Fibroblast of the aortic adventitia (primary cell): ENCODE measurements at places on chromosomes 12 and 14. TPM values are rescaled to one million over a fixed set of nuclear protein-coding genes. Genes with fewer than 3 reads are reported as not detected.

Gene DENND5B
- 6.8 and 19.2 TPM in 2 replicates for total RNA-seq

Gene C14orf132
- 25.5 and 32.6 TPM in 2 replicates for total RNA-seq

Gene CIROP
- total RNA-seq: 1.8 TPM in 1 of 2 replicates, not detected in the other

Gene OAS2
- 2.0 and 3.7 TPM in 2 replicates for total RNA-seq
